Astrocyte (in vitro differentiated cells and primary cell): ENCODE measurements at places on chromosomes 7 and 10. TPM values are rescaled to one million over a fixed set of nuclear protein-coding genes. Genes with fewer than 3 reads are reported as not detected.

GRCh38 chr7:107643407-107643806 lies 17.2 kb upstream of the SLC26A4 start:
- no peaks in the 10 kb centered on the region for H3K27me3 ChIP-seq
- no peaks in the 10 kb centered on the region for H3K36me3 ChIP-seq
- H3K27ac ChIP-seq, result no peak overlapping the region
- H3K4me1 ChIP-seq, result peaks cover 3% of the 10 kb centered on the region
- DNase-seq, result peak; percentile 70
- no peak overlapping the region for H3K4me3 ChIP-seq

DNA sequence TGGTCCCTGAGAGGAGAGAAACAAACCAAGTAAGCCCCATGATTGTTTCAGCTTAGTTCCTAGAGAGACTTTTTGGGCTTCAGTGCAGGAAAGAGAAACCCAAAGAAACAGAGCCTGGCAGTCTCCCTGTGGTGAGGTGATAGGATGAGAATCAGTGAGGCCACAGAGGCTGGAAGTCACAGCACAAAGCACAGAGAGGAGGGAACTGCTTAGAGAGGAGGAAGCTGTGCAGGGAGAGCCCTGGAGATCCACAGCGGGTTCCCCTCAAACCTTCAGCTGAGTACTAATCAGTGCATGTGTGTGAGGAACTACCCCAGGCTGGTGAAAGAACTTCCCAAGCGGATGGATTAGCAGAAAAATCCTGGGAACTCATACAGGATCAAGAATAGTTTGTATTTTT lies 27.4 kb upstream of the HECW1 start:
- DNase-seq, result no peak
- no peaks in the 10 kb centered on the region for H3K4me1 ChIP-seq
- no peaks in the 10 kb centered on the region for H3K27me3 ChIP-seq
- H3K36me3 ChIP-seq, result no peaks in the 10 kb centered on the region

GRCh38 chr7:886626-887487 lies 10.5 kb downstream of the GET4 start:
- no peak overlapping the region for H3K27ac ChIP-seq
- no peaks in the 10 kb centered on the region for H3K27me3 ChIP-seq
- no peak for DNase-seq
- H3K36me3 ChIP-seq, result no peaks in the 10 kb centered on the region

GRCh38 chr7:156105337-156106106 lies 293.3 kb upstream of the SHH start:
- no peaks in the 10 kb centered on the region for H3K27me3 ChIP-seq

GRCh38 chr10:8543361-8544056 lies 489.0 kb downstream of the GATA3 start:
- H3K4me1 ChIP-seq, result no peaks in the 10 kb centered on the region
- H3K36me3 ChIP-seq, result no peaks in the 10 kb centered on the region
- no peak for DNase-seq
- no peaks in the 10 kb centered on the region for H3K27me3 ChIP-seq

Gene LIPM
- total RNA-seq, result not detected in 2 replicates

Gene MEOX2
- total RNA-seq, result not detected in 2 replicates

Gene LRRC17
- total RNA-seq, result 61.2 and 63.4 TPM in 2 replicates

Gene LRRN3
- total RNA-seq, result 1.8 and 2.2 TPM in 2 replicates
